ENCODE measurements at places on chromosomes 2 and 18. TPM values are rescaled to one million over a fixed set of nuclear protein-coding genes. Genes with fewer than 3 reads are reported as not detected.

UGT1A8 gene
- total RNA-seq = not detected

DNA sequence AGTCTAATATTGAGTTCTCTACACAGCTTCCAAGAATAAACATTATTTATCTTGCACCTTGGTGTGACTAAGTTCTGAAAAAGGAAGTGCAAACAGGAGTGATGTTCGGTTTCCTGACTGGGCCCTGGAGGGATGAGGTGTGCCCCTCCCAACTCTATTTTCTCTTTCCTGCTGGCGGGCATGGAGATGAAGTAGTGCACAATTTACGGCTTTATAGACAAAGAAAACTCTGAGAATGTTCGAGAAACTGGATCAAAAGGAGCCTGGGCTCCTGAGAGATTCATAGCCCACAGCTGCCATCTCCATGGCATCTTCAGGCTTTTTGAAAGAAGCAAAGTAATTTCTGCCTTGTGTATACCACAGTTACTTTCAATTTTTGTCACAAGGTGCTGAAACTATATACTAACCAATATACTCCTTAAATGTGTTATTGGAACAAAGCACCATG is 22.3 kb downstream of the LRATD1 start:
- DNase-seq = no peak

GRCh38 chr18:65436430-65436829 is 314.4 kb upstream of the CDH7 start:
- no peak for DNase-seq

DNA sequence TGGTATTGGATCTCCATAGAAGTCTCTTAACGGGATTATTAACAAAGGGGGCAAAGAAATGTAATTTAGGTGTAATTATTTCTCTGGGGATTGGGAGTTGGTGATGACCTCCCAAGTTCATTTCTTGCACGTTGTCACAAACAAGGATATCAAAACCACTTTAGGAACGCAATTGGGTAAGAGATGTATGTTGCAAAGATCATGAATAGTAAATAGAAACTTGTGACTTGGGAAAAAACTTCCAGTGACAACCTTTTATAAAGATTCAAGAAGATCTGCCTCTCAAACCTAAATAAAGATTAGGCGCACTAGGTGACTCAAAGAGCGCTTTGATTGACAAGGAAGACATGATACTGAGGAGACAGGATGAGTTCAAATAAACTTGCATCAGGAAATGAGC is 127.8 kb upstream of the TRIB2 start:
- no peak for DNase-seq

GRCh38 chr2:24820175-24820513 is 26.9 kb downstream of the CENPO start:
- DNase-seq = no peak
